ENCODE measurements at places on chromosomes 13 and 19.
A peak's percentile ranks its signal among the peaks of the same experiment; 100 is the strongest.

DNA sequence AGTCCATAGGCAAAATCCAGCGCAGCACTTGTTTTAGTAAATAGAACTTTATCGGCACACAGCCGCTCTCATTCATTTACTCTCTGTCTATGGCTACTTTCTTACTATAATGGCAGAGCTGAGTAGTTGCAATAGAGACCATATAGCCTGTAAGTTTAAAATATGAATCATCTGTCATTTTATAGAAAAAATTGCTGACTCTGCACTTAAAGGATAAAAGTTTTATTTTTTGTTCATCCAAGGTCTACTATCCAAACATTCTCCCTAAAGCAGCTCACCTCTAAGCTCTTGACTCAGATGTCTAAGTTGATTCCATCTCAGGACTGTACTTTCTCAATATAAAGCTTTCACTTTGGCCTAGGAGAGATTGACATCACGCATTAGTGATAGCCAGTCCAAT lies 825.7 kb downstream of the OLFM4 start:
- DNase-seq, result no peak

DNA sequence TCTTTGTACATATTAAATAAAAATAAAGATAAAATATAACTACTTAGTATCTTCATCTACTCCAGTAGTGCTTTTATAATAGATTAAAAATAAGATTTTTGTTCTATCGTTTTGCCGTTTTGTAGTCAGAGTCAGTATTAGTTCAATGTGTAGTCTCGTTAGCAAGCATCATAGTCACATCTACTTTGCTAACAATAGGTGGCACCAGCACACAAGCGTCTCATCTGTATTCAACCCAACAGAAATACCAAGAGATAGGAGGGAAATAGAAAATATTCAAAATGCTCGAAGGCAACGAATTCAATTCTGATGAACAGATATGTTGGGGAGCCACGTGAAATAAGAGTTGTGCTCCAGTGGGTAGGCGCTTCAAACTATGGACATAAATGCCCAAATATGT lies 21.4 kb upstream of the MICU2 start:
- DNase-seq, result no peak

GRCh38 chr19:45408830-45409556 lies 2.5 kb downstream of the POLR1G start:
- no peak for DNase-seq

GRCh38 chr19:7823686-7824301 lies 6.2 kb upstream of the EVI5L start:
- DNase-seq, result no peak

GRCh38 chr13:89568276-89568675 lies 1779.2 kb upstream of the MIR17HG start:
- DNase-seq, result no peak

DNA sequence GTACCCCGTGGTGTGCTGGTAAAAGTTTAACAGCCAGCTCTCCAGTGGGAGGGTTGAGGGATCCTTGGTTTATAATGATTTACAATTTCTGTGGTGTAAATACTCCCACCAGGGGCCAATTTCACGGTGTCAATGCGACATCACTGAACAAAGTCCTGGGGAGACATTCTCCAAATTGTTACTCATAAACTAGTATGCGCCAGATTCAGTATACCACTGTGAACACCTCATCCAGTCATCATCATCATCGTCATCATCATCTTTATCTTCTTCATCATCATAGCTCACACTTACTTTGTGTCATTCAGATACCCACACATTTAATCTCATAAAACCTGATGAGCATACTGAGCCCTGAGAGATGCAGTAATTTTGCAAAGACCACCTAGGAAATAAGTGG lies 17.2 kb upstream of the TNFSF14 start:
- no peak for DNase-seq

DNA sequence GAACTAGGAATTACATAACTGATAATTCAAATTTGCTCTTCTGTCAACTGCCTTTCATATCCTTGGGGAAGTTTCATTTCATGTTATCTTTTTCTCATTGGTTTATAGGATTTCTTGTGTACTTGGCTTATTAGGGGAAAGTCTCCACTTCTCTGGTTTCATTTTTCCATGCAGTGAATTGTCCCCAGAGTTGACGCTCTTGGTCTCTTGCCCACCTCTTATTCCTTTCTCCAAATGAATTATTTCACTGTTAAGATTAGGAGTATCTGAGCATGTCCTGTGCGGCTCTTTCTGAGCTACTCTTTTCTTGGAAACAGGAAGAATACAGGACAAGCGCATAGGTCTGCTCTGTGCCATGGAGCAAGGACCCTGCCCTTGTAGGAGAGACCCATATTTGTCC lies 104.8 kb downstream of the POSTN start:
- no peak for DNase-seq

DNA sequence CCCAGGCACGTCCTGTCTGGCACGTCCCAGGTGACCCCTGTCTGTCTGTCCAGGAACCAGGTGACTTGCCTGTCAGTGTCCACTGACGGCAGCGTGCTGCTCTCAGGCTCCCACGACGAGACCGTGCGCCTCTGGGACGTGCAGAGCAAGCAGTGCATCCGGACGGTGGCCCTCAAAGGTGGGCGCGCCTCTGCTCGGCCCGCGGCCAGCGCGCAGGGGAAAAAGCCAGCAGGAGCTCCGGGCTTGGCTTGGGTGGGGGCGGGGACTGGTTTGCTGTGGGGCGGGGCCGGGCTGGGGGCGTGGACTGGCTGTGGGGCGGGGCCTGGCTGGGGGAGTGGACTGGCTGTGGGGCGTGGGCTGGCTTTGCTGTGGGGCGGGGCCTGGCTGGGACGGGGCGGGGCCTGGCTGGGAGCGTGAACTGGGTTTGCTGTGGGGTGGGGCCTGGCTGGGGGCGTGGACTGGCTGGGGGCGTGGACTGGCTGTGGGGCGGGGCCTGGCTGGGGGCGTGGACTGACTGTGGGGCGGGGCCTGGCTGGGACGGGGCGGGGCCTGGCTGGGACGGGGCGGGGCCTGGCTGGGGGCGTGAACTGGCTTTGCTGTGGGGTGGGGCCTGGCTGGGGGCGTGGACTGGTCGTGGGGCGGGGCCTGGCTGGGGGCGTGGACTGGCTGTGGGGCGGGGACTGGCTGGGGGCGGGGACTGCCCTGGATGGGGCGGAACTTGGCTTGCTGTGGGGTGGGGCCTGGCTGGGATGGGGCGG lies 7.2 kb downstream of the WDR18 start:
- DNase-seq, result peak; percentile 89

- DNase-seq, result no peak
Measured at GRCh38 chr19:10724573-10725071, 6.7 kb downstream of the DNM2 start.

GRCh38 chr19:50266896-50267295 lies 62.3 kb downstream of the KCNC3 start:
- DNase-seq, result peak; percentile 82

GRCh38 chr19:5139583-5140325 lies 170.8 kb downstream of the KDM4B start:
- DNase-seq, result no peak

GRCh38 chr19:29673451-29674371 lies 8.4 kb downstream of the PLEKHF1 start:
- DNase-seq, result no peak

DNA sequence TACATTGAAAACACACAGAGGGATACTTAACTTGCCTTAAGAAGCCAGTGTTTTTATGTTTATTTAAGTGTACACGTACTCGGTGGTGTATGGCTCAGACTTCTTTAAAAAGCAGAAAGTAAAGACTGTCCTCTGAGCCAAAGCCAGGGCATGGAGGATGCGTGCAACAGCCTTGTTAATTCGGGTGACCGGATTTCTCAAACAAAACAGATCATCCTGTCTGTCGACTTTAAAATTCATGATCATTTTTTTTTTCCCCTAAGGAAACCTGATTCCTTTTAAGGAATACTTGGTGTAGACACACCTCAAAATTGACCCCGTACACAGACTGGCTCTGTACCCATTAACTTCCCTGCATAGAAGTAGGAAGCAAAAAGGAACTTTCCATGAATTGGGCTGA lies 124.7 kb upstream of the RNF113B start:
- DNase-seq, result no peak

GRCh38 chr19:18649371-18650020 lies 12.7 kb downstream of the KLHL26 start:
- peak; percentile 71 for DNase-seq

GRCh38 chr19:55956431-55956830 lies 8.8 kb downstream of the NLRP8 start:
- no peak for DNase-seq

DNA sequence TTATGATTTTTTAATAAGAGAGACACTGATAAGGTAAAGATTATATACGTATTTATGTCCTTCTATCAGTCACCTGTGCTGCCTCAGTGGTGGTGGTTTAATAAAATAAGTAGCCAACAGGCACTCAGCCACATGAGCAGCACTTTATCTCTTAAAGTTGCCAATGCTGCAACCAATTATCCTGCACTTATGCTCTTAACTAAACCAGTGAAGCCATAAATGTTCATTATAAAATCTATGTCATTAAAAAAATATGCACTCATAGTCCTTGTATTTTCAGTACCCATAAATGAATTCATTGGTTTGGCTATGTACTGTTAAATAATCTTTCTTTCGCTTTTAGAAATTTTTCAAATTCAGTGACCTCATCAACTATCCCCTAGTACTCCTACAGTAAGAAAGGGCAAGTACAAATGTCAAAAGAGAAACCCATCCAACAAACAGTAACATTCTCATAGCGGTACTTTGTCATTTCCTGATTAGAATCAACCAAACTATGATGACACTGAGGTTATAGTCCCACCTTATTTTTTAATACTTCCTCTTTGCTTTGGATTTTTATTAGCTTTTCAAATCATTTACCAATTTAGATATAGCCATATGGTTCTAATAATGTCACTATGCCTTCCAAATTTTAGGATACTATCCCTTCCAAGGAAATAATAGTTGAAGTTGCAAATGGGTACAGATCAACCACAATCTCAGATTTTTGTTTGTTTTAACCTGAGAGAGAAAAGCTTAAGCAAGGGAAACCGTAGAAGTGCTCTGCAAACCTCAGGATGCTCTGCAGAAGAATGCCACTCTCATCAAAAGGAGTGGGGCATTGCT lies 190.9 kb downstream of the KLF12 start:
- no peak for DNase-seq

DNA sequence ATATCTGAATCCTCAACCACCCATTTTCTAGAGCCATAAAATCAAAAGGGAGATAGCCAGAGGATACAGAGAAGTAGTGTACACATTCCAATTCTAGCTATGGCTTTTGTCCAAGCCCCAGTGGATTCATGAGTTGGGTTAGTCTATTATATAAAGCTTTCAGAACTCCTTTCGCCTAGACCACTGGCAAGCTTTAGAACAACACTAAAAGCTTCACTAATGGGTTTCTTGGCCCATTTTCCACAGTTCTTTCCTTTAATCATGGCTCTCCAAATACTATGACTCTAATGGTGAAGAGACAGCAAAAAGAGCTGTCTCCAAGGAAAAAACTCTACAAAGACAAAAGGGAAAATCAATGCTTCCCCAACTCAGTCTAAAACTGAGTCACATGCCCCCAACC lies 48.2 kb upstream of the SLITRK5 start:
- no peak for DNase-seq

DNA sequence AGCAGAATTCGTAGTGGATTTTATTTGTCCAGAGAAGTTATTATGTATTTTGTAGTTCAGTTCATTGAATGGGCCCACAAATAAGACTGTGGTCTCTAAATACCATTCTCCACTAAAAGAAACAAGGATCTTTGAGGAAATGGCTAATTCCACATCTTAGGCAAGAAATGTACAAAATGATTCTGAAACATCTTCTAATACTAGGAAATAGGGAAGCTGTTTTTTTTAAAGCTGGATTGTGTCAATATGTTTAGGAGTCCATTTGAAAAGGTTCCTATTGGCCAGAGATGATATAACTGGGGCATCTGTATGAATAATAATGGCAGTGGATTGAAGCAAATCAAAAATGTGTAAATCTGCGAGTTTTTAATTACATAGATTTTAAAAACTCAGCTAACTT lies 88.5 kb upstream of the SIAH3 start:
- no peak for DNase-seq

DNA sequence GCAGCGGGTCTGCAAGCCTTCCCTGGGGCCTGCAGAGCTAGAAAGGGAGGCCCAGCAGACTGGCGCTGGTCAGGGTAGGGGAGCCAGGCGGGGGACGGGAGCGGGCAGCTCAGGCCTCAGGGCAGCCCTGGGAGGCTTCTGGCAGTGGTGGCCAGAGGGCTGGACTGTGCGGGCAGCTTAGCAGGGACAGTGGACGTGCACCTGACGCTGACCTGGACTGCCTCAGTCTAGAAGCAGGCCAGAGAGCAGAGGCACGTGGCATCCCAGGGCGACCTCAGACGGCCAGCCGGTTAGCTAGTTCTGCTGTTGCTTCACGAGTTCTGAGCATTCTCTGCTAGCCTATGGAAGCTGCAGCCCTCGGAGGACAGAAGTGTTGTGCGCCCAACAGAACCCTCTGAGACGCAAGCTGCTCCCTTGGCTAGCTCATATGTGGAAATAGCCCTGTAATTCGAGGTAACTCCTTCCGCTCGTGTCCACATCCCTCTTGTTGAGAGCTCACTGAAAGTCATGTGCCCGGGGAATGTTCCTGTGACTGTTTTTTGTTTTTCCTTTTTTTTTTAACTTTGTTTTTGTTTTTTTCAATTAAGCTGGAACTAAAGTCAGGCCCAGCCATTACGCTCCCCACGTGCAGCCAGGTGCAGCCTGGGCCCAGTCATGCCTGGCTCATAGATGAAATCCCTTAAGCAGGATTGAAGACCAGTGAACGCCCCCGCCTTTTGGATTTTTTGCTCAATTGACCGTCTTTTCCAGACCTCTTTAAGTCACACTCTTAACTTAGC lies 1.9 kb upstream of the FAM174C start:
- no peak for DNase-seq

- no peak for DNase-seq
Measured at GRCh38 chr13:107079423-107080049, 511.6 kb upstream of the ARGLU1 start.

DNA sequence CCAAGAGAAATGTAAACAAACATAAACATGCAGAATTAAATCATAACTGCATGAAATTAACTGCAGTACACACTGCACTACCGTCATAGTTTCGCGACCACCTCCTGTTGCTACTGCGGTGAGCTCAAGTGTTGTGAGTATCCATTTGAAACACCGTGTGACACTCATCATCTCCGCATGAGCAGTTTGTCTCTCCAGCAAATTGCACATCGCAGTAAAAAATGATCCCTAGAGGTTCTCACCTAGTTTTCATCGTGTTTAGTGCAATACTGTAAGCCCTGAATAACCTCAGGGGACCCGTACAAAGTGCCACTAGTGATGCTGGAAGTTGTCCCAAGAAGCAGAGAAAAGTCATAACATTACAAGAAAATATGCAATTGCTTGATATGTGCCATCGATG lies 147.7 kb downstream of the DPF1 start:
- DNase-seq, result no peak

Measured in islet precursor cell (in vitro differentiated cells).